ENCODE measurements at places on chromosomes 1 and 21. TPM values are rescaled to one million over a fixed set of nuclear protein-coding genes. Genes with fewer than 3 reads are reported as not detected.

Gene SPATA45
- total RNA-seq: not detected

Gene KCNQ4
- total RNA-seq: 0.77 TPM

Gene JAK1
- 132 TPM for total RNA-seq

Gene CELA3B
- total RNA-seq: not detected

Gene GRHL3
- total RNA-seq: 0.48 TPM

Gene KLHL12
- total RNA-seq: 11.2 TPM

Gene INSRR
- total RNA-seq: not detected

Gene KIF14
- total RNA-seq: 0.20 TPM

Gene RHBG
- total RNA-seq: 7.3 TPM

Gene HSD3B2
- 0.23 TPM for total RNA-seq

Gene BATF3
- 1.0 TPM for total RNA-seq

Gene RGS7
- 0.10 TPM for total RNA-seq

Gene NTMT2
- total RNA-seq: not detected

Gene OR2L8
- total RNA-seq: not detected

Gene COL9A2
- 5.7 TPM for total RNA-seq

Gene ADORA1
- total RNA-seq: 0.60 TPM

Gene RSPH1
- total RNA-seq: 1.5 TPM

Gene RPS6KC1
- 16.0 TPM for total RNA-seq

Gene EXO1
- 0.80 TPM for total RNA-seq

Gene GREM2
- total RNA-seq: 5.4 TPM

Gene TRIM45
- 5.8 TPM for total RNA-seq

All from ovary (tissue), 10 donors.